ENCODE measurements at places on chromosomes 4 and X.

- DNase-seq = no peak
Observed at GRCh38 chr4:31114816-31115215, 394.6 kb downstream of the PCDH7 start.

GRCh38 chr4:169998981-169999380 is 27.2 kb downstream of the MFAP3L start:
- DNase-seq = no peak

DNA sequence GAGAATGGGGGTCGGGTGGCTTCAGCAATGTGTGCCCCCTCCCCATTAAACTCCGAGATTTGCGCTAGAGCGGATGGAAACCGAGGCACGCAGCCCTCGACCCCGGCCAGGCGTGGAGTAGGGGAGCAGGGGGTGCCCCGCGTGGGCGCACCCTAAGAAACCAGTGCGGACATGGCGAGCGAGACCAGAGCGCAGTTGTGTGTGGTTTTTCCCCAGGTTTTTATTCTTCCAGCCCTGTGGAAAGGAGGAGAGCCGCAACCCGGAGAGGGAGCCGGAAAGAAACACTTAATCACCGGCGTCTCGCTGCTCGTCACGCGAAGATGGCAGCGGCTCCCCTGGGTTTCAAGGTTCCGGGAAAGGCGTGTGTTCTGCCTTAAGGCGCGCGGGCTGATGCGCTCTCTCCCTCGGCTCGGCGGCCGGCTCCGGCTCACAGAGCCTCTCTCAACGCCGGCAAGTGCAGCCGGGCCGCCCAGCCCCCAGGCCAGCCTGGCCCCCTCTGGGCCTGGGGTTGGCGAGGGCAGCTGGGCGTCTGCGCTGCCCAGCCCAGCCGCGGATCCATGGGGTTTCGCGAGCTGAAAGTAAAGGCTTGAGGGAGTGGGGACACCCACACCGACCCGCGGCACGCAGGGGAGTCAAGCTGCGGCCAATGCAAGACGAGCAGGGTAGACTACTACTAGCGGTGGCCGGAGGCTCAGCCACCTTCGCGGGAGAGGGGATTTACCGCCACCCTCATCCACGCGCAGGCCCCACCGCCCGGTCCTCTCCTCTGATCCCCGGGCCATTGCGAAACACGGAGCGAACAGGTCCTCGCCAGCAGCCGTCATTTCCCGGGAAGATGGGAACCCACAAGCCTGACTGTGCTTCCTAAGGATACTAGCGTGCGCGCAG is 74.0 kb upstream of the BCOR start:
- DNase-seq = no peak

- DNase-seq = no peak
Observed at GRCh38 chr4:98385831-98386230, 124.6 kb downstream of the RAP1GDS1 start.

DNA sequence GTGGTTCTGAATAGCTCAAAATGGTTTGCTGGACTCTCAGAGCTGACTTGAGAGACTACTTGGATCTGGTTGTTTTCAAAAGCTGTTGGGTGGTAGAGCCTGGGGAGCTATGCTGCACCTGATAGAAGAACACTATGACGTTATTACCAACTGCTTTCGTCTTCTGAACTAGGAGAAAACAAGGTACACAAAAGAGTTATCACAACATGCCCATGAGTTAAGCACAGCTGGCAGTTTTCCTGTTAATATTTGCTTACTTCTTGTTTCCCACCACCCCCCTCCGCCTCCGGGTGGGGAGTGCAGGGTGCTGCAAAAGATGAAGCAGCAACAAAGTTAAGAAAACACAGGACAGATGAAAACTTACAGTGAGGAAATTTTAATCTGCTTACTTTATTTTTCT is 69.1 kb downstream of the RASL11B start:
- no peak for DNase-seq

- DNase-seq = no peak
Observed at GRCh38 chr4:158630893-158631292, 40.8 kb downstream of the C4orf46 start.

GRCh38 chr4:87327136-87327535 is 4.5 kb upstream of the HSD17B13 start:
- no peak for DNase-seq

DNA sequence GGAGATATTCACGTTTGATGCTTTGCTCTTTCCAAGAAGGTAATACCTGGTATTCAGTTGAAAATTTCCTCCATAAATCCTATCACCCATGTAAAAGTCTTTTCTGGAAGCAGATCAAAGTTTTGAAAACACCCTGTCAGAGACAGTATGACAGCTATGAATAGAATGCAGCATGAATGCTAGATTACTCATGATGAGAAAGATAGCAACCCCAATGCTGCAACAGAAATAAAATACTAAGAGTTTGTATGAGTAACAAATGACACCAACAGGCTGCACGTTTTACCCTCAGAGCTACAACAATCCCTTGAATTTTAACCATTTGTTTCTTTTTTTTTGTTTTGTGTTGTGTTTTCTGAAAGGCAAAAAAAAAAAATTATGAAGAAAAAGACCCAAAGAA is 108.6 kb downstream of the ARHGAP6 start:
- DNase-seq = no peak

DNA sequence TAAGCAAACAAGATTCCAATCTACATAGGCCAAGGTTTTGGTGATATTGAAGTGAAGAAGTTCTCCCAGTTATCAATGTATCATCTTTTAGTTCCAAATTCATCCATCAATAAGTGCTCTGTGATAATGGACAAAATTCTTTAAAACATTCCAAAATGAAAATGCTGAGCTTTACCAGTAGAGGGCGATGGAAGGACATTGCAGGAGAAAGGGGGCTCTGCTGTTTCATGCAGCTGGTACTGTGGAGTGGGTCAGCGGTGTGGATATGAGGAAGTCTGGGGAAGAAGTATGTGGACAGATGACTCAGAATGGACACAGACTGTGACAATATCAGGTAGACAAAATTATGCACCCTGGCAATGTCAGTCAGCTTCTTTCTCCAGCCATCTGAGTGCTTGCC is 46.6 kb upstream of the HS6ST2 start:
- DNase-seq = no peak

GRCh38 chr4:34432706-34433105 is 1811.6 kb downstream of the ARAP2 start:
- DNase-seq = no peak

- DNase-seq = no peak
Observed at GRCh38 chrX:26192204-26192603, at the start of gene MAGEB6. Gene MAGEB6 (plus strand): TSS chrX:26192440. CDS start chrX:26193847, 1,407 bp downstream.
